Stimulated activated CD8-positive, alpha-beta memory T cell treated with anti-CD3 and anti-CD28 coated beads, Interleukin-15, amount 100 ng/mL, for 4 hours (primary cell): ENCODE measurements at places on chromosomes 1 and 21.

DNA sequence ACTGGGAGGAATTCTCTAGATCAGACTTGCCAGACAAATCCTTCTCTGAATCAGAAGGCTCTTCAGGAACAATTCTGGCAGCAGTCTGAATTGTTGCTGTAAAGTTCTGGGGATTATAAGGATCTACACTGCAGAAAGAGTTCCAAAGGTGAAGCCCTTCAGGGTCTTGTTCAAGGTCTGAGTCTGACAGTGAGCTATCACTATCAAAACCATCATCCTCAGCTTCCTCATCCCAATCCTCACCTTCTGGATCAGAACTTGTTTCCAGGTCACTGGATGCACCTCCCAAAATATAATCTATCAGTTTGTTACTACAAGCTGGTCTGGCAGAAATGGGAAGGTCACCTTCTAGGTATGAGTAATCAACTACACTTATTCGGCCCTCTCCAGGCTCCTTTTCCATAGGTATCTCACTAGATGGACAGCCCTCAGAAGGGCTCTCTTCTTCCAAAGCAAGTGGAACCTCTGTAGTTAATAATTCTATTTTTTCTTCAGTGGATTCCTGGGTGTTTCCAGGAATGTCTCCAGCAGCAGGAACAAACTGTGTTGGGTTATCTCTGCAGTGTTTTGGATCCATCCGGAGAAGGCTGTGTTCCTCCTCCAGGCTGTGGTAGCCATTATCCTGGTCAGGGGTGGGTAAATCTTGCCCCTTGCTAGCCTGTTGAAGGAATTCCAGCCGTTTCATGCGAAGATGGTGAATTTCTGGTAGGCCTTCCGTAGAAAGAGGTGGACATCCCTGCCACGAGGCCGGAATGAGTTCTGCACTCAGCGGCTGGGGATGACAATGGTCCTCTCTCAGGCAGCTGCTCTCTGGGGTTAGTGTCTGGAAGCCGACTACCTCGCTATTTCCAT, 1.6 kb downstream of the PPP1R15B start:
- DNase-seq: no peak

DNA sequence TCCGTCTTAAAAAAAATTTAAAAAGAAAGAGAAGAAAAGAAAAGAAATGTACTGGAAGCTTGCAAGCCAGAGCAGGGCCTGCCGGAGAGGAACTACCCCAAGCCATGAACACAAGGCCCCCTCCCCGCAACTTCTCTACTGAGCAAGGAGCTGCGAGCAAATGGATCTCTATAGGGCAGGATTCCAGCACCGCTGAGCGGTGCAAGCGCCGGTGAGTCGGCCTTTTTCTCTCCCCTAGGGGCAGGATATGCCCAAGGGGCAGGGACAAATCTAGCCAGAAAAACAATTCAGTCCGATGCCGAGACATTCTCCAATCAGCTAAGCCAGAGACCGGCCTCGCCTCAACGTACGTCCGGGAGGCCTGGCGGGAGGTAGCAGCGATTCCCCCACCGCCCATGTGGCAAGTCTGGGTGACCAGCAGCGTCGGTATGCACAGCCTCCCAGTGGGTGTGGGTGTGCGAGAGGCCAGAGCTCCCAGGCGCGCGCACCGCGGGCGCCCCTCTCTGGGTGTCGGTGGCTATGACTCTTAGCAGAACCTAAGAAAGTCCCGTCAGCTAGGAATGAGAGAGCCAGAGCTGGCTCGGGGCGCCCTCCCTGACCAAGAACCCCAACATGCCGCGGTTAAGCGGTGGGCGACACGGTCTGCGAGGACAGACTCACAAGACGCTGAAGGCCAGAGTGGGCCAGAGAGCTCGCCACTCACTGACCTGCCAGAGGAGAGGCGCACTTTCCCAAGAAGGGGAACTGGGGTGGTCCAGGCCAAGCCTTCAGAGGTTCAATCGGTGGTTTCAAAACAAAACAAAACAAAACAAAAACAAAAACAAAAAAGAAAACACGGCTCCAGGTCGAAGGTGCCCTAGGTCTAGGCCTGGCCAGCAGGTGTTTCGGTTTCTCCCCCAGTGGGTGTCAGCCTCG, 1.9 kb downstream of the CSMD2 start:
- no peak for DNase-seq

- DNase-seq: no peak
These were observed 3.0 kb upstream of the MAN1A2 start for GRCh38 chr1:117364240-117364639.

GRCh38 chr1:63770381-63770780, 3.4 kb upstream of the ROR1 start:
- DNase-seq: no peak

- DNase-seq: no peak
These were observed 228.2 kb upstream of the USP24 start for GRCh38 chr1:55443175-55443915.

GRCh38 chr1:15343729-15344128, 66.0 kb upstream of the EFHD2 start:
- DNase-seq: no peak

- no peak for DNase-seq
These were observed 9.2 kb downstream of the FCMR start for GRCh38 chr1:206912445-206913095.

DNA sequence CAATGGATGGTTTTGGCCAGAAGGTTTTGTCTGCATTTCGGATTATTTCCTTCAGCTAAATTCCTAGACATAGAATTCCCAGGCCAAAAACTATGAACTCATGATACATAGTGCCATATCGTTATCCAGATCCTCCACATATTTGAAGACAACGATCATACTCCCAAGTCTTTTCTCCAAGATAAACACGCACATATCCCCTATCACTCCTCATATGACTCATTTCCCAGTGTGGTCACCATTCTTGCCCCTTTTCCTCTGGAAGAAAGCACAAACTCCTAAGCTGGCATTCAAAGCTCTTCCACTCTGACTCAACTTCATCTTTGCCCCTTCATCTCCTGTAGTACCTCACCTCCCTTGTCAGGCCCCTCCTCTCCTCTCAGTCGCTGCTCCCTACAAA, 277.6 kb downstream of the PLPP3 start:
- DNase-seq: no peak

GRCh38 chr1:8152731-8153702, 126.9 kb upstream of the ERRFI1 start:
- DNase-seq: no peak

- DNase-seq: no peak
These were observed 181.5 kb upstream of the HMGB4 start for GRCh38 chr1:33682371-33682770.

DNA sequence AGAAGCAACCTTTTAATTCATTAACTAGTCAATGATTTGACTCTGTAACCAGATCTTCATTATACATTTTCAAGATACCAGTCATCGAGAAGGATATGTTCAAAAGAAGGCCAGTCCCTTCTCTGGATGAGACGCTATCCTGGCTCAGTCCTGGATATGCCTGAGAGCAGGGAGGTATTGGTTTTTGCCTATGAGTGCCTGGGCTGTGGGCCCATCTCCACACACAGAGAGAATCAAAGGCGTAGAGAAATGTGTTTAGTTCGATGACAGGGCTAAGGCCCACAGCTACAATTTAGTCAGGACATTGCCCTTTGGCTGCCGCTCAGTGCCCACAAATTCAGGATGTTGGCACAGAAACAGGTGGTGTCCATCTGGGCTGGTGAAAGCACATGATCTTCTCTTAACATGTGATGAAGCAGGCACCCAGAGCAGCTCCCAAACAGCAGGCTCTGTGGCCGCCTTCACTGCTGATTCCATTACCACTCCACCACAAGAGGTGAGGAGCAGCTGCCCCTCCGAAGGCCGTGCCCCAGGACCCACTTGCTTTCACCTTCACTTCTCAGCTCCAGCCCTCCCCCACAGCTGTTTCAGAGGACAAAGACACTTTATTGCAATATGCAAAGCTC, 24.7 kb downstream of the ACKR1 start:
- no peak for DNase-seq

GRCh38 chr1:34425785-34426184, 249.1 kb downstream of the C1orf94 start:
- DNase-seq: no peak

DNA sequence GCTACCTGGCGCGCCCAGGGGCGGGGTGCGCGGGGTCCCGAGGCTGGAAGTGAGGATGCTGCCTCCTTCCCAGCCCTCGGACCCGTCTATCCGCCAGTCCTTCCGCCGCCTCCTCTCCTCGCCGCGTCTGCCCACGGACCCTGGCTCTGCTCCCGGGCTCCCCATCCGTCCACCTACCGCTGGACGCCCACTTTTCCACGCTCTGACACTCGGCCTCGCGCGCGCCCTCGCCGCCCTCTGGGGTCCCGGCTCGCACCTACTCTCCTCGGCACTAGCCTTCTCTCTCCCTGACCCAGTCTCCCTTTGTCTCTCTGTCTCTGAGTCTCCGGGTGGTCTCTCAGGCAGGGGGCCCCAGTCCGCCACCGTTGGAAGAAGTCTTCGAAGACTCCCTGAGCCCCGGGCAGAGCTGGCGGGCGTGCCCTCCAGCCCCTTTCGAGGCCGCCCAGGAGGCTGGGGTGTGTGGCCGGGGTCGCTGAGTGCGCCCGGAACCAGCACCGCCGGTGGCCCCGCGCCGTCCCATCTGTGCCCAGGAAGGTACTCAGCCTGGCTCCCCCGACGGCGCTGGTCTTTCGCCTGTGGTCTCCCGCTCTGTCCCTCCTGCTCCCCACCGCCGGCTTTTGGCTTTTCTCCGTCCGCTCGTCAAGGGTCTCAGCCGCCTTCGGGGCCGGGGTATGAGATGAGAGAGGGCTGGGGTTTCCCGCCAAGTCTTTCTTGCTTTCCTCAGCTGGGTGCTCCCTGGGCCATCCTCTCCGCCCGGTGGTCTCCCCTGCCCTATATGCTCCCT, 610 bp downstream of the DRAXIN start:
- DNase-seq: no peak

DNA sequence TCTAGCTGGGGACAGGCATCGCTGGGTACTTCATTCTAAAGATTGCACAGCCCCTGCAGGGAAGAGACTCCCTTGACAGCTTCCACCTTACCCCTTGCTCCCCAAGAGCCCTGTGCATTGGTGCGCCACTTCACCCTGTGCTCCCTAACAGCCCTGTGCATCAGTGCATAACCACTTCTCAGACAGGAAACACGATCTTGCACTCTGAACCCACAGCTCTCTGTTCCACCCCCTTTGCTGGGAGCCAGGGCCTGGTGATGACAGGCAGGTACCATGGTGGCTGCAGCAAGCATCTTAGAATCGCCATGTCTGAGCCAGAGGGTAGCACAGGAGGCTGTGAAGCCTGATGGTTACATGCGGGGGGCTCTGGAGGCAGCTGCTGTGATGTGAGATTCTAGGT, 5.0 kb downstream of the ALPL start:
- DNase-seq: no peak

DNA sequence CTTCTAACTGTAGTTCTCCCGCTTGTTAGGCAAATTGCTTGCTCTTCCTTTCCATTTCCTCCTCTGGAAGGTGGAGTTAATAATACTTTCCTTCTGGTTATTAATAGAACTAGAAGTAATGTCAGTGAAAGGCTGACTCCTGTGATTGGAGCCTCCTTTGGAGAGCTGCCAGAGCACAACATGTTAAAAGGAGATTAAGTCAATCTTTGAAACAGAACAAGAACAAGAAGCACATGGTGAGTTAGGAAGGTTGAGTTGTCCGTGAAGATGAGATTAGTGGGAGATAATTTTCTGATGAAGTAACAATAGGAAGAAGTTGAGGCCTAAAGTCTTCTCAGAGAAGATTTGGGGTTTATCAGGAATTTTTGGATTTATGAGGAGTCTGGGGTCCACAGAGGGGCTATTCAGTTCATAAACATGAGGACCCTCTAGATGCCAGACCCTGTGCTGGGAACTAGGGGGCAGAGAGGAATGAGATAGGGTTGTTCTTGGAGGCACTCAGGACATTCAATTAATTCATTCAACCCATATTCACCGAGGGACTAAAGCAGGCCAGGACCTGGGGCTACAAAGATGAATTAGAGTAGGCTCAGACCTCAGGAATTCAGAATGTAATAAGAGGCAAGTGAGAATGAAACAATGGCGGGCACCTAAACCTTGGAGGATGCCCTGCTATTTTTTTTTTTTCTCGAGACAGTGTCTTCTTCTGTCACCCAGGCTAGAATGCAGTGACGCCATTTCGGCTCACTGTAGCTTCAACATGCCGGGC, 40.7 kb upstream of the DHCR24 start:
- DNase-seq: no peak

GRCh38 chr1:183278739-183279591, 92.9 kb downstream of the LAMC2 start:
- no peak for DNase-seq

- DNase-seq: no peak
These were observed 72.6 kb upstream of the PGBD5 start for GRCh38 chr1:230498704-230499103.

GRCh38 chr1:178060789-178061556, 32.9 kb upstream of the RASAL2 start:
- DNase-seq: no peak

- no peak for DNase-seq
These were observed 1.4 kb upstream of the USP21 start for GRCh38 chr1:161157867-161158266.
